ENCODE measurements at places on chromosomes 6 and 20.

- DNase-seq: peak; percentile 15
These were observed 37.4 kb upstream of the FAM83C start for GRCh38 chr20:35329435-35330139.

DNA sequence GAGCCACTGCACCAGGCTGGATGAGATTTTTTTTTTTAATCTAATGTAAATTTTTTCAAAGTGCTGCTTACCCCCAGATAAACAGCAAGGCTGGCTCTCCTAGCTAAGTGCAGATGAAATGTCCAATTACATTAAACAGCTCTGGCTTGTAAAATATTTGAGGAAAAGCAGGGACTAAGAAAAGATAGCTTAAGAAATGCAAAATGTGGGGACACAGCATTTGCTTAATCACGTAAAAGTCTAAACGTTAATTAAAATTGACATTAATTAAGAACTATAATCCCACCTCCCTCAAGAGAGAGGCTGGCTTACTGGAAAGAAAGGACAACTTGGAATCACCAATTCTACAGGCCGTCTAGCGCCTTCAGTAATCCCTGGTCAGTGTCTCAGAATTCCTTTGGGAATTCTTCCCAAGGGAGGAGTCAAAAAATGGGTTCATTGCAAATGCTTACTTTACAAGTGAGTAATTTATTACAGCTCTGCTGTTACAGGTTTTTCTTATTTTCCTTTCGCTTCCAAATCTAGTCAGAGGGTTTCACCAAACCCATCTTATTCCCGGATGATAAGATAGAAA is 13.6 kb upstream of the MARCKS start:
- no peak for DNase-seq

- no peak for DNase-seq
These were observed 12.0 kb downstream of the FOXP4 start for GRCh38 chr6:41558033-41558807.

GRCh38 chr20:45392733-45393132 is 14.6 kb upstream of the TP53TG5 start:
- DNase-seq: no peak

DNA sequence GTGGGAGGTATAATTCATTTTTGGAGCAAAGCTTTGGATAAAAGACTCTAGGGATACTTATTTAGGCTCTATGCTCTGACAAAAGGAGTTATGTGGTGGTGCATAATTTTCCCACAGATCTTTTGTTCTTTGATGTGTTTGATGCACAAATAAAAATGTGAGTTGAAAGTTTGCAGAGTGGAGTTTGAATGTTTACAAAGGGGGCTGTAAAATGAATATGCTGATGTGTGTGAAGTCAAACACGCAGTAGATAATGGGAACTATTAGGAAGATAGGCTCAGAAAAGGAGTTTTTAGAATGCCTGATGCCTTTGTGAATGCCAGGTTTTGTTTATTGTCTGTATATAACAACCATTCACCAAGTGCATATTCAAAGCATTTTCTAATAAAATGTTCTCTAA is 545.0 kb upstream of the EPHA7 start:
- DNase-seq: no peak

GRCh38 chr6:79506251-79506650 is 31.0 kb downstream of the LCA5 start:
- no peak for DNase-seq

GRCh38 chr6:124881898-124882578 is 80.2 kb upstream of the RNF217 start:
- DNase-seq: no peak

DNA sequence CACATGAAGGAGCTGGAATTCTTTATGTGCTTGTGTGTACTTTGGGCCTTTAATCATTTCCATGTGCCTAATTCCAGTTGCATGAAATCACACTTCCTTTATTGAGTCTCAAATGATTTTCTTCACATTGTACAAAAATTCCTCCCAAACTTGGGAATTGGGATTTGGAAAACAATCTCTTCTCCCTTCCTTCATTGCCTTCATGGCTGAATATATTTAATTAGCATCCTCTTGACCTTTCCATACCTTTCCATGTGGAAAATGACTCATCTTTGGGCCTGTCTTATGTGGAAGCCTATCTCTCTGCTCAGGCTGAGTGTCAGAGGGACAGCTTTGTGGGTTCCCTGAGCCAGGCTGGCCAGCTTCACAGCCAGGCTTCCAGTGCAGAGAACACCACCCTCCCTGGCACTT is 33.0 kb upstream of the CDH4 start:
- no peak for DNase-seq

DNA sequence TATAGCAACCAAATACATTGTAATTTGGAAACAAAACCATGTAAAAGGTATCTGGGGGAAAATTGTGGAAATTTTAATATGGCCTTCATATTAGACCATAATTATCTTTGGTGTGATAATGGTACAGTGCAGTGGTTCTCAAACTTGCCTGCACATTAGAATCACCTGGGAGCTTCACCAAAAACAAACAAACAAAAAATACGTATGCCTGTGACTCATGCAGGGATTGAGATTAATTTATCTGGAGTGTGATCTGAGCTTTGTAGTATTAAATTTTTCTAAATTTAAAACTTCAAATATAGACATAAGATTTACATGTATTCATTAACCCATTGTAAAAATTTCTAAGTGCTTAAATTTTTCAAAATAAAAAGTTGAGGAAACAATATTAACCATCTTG is 31.5 kb downstream of the ARHGAP18 start:
- DNase-seq: no peak

- no peak for DNase-seq
These were observed 6.5 kb downstream of the RBM38 start for GRCh38 chr20:57397693-57398108.

- no peak for DNase-seq
These were observed 72.7 kb downstream of the CLIC5 start for GRCh38 chr6:45942953-45943352.

GRCh38 chr6:10585209-10585845 is 64.2 kb downstream of the GCNT2 start:
- DNase-seq: no peak

GRCh38 chr20:24960861-24961260 is 11.8 kb downstream of the CST7 start:
- DNase-seq: no peak

- no peak for DNase-seq
These were observed 597.5 kb upstream of the JAG1 start for GRCh38 chr20:11271319-11271718.

GRCh38 chr6:142009647-142010046 is 123.1 kb upstream of the GJE1 start:
- no peak for DNase-seq

- no peak for DNase-seq
These were observed 83.0 kb downstream of the MAP7 start for GRCh38 chr6:136467186-136467585.

DNA sequence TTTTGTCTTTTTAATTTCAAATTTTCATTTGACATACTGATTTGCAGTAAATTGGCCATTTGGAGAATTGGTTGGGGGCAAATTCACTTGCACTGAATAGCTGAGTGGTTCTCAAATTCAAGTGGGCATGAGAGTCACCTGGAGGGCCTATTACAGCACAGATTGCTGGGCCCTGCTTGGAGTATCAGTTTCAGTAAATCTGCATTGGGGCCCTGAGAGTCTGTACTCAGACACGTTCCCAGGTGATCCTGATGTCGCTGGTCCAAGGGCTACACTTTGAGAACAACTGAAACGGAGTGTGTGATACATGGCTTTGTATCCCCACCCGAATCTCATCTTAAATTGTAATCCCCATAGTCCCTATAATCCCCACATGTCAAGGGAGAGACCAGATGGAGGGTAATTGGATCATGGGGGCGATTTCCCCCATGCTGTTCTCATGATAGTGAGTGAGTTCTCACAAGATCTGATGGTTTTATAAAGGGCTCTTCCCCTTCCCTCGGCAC is 115.9 kb downstream of the KLHL32 start:
- no peak for DNase-seq

GRCh38 chr6:105196076-105196475 is 16.3 kb upstream of the POPDC3 start:
- no peak for DNase-seq

GRCh38 chr6:298233-299103 is 6.2 kb downstream of the DUSP22 start:
- no peak for DNase-seq

GRCh38 chr6:38524436-38525145 is 115.1 kb downstream of the BTBD9 start:
- no peak for DNase-seq

DNA sequence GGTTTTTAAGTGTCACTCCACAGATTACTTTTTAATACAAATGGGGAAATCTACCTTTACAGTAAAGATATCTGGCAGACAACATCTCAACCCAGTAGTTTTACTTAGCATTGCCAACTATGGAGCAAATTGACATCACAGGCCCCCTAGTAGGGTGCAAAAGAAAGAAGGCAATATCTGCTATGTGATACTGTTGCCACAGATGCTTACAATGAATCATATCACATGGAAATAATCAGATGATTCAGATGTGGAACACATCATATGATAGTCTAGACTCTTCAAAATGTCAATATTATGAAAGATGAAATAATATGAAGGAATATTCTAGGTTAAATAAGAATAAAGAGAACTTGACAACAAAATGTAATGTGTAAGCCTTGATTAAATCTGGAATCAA is 322.5 kb downstream of the BMP2 start:
- no peak for DNase-seq

DNA sequence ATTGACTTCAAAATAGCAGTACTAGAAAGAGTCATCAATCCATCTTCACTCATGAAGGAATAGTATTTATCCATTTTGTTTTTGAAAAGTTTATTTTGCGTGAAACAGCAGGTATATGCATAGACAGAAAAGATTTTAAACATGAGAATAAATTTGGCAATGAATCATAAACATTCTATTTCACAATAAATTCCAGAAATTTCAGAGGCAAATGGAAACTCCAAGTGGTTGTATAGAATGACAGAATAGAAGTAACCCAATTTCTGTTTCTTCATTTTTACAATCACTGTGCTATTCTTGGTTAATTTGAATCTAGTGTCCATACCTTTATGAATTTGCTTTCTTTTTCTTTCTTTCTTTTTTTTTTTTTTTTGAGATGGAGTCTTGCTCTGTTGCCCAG is 173.0 kb upstream of the ECI2 start:
- no peak for DNase-seq

DNA sequence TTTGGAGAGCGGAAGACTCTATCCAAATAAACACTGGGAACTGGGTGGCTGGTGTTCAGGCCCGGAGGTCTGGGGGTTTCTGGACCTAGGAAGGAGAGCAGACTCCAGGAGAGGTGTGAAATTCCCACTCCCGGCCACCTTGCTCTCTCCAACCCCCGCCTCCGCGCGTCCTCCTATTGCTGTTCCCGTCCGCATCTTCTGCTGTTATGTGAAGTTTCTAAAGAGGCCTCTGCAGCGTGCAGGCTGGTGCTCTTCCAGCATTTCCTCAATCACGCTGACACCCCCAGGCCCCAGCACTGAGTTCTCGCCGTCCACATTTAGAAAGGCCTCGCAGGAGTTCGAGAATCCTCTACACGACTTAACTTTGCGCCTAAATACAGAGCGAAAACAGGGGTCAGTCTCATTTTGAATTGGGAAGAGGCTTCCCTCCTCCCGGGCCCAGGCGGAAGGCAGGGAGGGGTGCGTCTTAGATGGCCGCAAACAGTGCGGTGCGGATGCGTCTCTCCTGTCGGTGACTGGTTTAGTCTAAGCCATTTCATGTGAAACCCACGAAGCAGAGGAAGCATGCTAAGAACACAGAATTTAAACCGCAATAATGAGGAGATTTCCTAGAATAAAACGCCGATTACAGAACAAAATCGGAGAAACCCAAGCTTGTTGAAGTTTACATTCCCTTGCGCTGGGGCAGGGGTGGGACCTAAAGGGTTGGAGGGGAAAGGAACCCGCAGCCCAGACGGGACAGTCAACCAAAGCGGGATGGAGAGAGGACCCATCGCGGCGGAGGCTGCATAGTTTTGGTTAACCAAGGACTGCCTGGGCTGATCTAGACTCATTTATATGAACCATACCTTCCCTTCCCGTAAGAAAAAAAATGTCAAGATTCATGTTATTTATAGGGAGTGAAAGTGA is 4.0 kb upstream of the FOXF2 start:
- DNase-seq: no peak

DNA sequence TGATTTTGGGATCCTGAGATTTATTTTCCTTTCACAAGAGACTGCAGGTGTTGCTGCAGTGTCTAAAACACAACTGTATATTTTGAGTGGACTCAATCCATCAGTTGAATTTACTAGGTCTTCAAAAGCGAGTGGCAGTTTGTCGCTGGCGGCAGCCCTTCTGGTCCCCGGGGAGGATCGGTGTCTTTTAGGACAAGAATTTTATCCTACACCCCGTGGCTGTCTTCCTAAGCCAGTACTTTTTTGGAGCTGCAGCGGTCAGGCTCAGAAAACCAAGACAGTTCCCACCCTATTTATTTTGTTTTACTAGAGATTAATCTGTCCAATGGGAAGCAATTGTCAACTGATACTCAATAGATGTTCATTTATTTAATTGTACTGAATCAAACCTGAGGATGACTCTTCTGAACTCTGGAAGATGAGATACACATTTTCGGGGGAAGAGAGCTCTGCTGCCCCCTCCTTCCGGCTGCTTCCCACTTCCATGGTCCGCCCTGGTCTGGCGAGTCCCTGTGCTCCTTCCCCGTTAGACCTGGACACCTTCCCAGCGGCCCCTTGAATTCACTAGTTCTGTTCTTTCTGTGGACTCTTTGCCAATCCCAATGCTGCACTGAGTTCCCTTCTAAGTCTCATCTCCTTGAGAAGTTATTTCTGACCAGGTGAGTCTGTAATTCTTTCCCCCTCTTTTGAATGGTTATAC is 90.6 kb downstream of the ERMARD start:
- DNase-seq: no peak

GRCh38 chr20:64133951-64134407 is 26.6 kb upstream of the NPBWR2 start:
- no peak for DNase-seq

GRCh38 chr6:583116-583515 is 73.8 kb downstream of the HUS1B start:
- no peak for DNase-seq

GRCh38 chr6:28635547-28636158 is 110.0 kb downstream of the GPX5 start:
- DNase-seq: no peak

GRCh38 chr6:21527731-21528130 is 65.8 kb upstream of the SOX4 start:
- no peak for DNase-seq

DNA sequence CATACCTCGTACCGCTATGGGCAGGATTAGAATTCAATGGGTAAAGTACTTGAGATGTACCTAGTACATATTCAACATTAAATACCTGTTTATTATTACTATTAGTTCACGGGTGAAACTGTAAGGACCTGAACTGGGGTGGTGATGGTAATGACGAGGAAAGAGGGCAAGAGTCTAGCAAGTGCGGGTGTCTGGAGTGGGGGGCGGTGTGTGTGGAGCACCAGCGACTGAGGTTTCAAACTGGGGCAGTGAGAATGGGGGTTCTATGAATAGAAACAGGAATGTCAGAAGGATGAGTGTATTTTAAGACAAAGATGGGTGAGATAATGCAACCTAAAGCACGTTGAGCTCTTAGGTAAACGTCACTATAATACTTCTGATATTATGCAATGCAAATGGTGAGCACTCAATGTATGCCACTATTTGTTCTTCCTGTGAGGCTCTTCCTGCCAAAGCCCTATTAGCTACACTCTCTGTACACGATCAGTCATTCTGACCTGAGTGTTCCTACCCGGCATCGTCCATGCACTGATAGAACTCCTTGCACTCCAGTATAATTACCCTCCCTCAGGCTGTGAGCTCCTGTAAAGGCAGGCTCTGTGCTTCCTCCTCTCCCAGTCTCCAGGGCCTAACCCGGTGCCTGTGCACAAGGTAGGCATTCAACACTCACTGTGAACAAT is 55.0 kb downstream of the ALDH5A1 start:
- DNase-seq: no peak

- DNase-seq: peak; percentile 2
These were observed 533.1 kb upstream of the CDH4 start for GRCh38 chr20:60718743-60719480.
